ENCODE measurements at places on chromosomes 12 and 14.

- no peak for DNase-seq
These were observed 98.6 kb downstream of the KICS2 start for GRCh38 chr12:64123448-64123847.

GRCh38 chr14:83184531-83184930 is 1650.9 kb upstream of the SEL1L start:
- DNase-seq: no peak

GRCh38 chr14:100898935-100899883 is 4.3 kb downstream of the RTL1 start:
- no peak for DNase-seq

- DNase-seq: no peak
These were observed 212.7 kb downstream of the ERC1 start for GRCh38 chr12:1203735-1204019.

GRCh38 chr12:28460420-28461130 is 270.3 kb downstream of the CCDC91 start:
- DNase-seq: no peak

- no peak for DNase-seq
These were observed 2.5 kb upstream of the LRRK2 start for GRCh38 chr12:40222247-40222646.

GRCh38 chr12:59453475-59453874 is 142.4 kb upstream of the SLC16A7 start:
- DNase-seq: no peak

GRCh38 chr12:49133590-49133989 is 2.4 kb upstream of the TUBA1B start:
- no peak for DNase-seq

DNA sequence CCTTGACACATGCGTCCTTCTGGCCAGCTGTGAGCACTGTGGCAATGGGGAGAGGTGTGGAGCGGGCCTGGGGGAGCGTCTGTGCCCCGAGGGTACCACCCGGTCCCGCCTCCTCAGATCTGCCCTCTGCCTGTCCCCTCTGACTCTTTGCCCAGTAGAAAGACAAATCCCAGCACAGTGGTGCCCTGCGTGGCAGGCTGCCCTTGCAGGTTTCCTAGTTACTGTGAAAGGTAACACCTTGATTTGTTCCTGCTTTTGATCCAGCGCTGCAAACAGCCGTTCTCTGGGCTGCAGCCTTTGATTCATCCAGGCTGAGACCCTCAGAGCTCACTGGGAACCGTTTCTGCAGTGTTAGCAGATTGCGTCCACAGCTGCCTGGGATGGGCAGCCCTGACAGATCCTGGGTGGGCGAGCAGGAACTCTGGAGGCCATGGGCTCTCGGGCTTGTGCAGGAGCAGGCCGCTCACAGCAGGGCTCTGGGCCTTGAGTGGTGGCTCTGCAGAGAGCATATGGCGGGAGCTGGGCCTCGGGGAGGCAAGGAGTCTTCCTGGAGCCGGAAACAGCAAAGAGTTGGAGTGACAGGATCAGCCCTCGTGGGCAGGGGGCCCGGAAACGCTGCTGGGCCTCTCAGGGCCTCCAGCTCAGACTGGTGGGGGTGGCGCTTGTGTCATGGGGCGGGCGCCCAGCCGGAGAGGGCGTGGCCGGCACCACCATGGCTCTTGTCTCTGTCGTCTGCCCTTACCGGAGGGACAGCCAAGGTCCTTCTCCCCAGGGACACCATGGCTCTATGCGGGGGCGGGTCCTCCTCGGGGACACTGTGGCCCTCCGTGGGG is 16.6 kb downstream of the FBRSL1 start:
- DNase-seq: peak; percentile 89

DNA sequence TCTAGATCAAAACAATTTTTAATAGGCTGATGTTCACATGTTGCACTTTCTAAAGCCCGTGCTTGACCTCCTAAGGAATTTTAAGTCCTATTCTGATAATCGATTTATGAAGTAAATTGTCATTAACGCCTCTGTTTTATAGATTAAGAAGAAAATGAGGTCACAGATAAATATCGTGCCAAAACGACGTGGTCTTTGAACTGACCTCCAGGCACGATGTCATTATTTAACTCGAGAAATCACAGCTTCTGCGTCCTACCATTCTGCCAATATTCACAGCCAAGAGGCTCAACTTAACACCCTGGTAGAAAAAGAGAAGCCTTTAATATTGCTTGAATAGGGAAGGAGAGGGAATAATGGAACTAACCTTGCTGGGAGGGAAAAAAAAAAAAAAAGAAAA is 888 bp upstream of the EEA1 start:
- no peak for DNase-seq

- DNase-seq: no peak
These were observed 379.8 kb upstream of the PRICKLE1 start for GRCh38 chr12:42969355-42969754.

DNA sequence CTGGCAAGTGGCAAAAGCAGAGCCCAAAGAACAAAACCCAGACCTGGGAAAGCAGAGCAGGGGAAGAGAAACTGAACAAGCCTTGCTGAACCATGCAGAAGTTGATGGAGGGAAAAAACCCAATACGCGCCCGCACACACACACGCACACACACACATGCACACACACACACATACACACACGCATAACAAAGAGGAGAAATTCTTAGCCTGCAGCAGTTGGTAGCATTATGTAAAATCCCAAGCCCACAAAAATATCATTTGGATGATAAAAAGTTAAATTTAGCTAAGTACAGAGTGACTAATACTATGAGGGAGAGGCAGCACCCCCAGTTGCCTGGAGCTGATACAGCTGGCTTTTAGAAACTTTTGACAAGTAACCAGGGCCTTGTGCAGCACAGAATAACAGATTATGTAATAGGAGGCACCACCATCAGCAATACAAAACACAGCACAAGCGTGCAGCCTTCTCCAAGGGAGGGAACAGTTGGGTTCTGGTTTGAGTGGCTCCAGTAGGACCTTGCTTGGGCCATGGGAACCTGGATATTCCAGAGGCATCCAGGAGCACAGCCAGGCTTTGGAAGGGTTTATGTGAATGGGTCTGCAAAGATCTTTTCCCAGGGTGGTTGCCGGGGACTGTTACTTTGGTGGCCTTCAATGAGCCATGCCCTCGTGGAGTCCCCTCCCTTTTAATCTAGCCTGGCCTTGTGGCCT is 35.3 kb downstream of the PITPNM2 start:
- DNase-seq: peak; percentile 52

GRCh38 chr12:19138551-19138950 is 9.0 kb downstream of the PLEKHA5 start:
- no peak for DNase-seq

GRCh38 chr12:75991753-75992152 is 39.8 kb downstream of the PHLDA1 start:
- DNase-seq: no peak

DNA sequence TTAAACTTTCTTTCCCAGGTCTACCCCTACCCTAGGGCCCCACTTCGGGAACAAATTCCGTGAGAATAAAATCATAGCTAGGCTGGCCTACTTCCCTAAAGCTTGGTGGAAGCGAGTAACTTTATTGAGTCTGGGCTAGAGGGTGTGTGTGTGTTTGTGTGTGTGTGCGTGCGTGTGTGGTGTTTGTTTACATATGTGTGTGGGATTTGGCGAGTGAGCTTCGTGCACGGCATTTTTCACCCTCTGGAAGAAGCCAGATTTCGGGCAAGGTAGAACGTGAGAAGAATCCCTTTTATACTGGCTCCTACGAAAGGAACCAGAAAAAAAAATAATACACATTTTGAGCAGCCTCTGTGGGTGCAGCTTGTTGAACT is 7.5 kb upstream of the LHX5 start:
- no peak for DNase-seq

GRCh38 chr12:67522222-67522621 is 126.3 kb upstream of the DYRK2 start:
- no peak for DNase-seq

GRCh38 chr14:89187501-89187900 is 229.5 kb downstream of the FOXN3 start:
- DNase-seq: no peak

DNA sequence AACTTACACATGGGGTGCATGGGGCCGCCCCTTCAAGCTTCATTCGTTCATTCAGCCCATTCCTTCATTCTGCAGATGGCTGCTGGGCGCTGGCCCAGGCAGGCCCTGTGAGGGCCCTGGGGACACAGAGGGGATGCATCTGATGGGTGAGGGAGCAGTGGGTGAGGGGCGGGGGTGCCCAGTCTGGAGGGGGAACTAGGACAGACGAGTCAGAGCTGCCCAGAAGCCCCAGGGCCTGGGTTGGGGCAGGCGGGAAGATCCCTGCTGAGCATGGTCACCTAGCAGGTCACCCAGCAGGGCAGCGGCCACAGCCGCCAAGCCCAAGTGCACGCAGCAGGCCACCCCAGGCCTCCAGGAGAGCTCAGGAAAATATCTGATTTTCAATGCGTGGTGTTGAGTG is 14.1 kb downstream of the TRMT61A start:
- DNase-seq: no peak

GRCh38 chr14:106841701-106842100 is 1315.3 kb downstream of the TMEM121 start:
- DNase-seq: peak; percentile 11

GRCh38 chr12:30999723-31000122 is 73.2 kb downstream of the TSPAN11 start:
- DNase-seq: no peak

DNA sequence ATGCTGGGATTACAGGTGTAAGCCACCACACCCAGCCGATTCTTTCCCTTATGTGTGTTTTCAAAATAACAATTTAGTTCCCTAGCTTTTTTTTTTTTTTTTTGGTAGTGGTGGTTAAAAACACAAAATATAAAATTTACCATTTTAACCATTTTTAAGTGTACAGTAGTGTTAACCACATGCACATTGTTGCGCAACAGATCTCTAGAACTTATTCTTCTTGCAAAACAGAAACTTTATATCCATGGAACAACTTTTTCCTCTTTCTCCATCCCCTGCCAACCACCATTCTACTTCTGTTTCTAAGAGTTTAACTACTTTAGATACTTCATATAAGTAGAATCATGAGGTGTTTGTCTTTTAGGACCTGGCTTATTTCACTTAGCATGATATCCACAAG is 1.1 kb upstream of the NDUFA12 start:
- DNase-seq: no peak

DNA sequence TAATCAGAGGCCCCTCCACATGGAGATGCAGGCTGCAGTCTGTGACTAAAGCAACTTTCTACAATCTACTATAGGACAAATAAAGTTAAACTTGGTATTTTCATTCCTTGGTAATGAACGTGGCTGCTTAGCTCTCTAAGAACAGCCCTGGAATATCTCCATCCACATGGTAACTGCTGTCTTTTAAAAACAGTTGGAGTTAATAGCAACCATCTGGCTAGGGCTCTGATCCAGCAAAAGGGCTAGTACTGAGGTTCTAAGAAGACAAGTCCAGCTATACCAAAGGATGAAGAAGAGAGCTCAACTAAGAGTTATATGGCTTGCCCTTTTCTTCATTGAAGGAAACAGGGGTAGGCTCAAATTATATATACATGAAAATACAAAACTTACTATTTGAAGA is 920.1 kb downstream of the FLRT2 start:
- DNase-seq: no peak

GRCh38 chr12:88267630-88268029 is 125.5 kb downstream of the TMTC3 start:
- no peak for DNase-seq

GRCh38 chr12:24853588-24853987 is 95.3 kb downstream of the BCAT1 start:
- DNase-seq: no peak

GRCh38 chr12:93115646-93116045 is 186.6 kb upstream of the EEA1 start:
- DNase-seq: no peak

DNA sequence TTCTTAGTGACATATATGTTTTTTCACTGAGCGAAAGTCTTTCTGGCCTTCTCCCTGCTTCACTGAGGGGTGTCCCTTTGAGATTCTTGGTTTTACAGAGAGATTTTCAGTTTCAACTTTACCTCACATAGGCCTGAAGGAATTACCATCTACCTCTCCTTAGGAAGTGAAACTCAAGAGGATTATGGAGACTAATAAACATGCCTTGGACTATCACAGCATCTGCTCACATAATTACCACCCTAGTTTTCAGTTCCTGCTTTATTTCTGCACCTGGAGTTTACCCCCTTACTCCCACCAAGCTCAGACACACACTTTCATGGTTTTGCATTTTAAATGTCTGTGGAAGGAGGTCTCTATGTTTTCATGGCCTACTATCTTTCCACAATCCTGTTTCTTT is 118.3 kb upstream of the SCAF11 start:
- DNase-seq: no peak

GRCh38 chr12:124024776-124025175 is 51.8 kb downstream of the ZNF664 start:
- DNase-seq: no peak

Measured in activated CD4-positive, alpha-beta T cell treated with anti-CD3 and anti-CD28 coated beads for 36 hours (primary cell).